Progenitor cell of endocrine pancreas (in vitro differentiated cells): ENCODE measurements at places on chromosomes 5 and 9. TPM values are rescaled to one million over a fixed set of nuclear protein-coding genes. Genes with fewer than 3 reads are reported as not detected.

DNA sequence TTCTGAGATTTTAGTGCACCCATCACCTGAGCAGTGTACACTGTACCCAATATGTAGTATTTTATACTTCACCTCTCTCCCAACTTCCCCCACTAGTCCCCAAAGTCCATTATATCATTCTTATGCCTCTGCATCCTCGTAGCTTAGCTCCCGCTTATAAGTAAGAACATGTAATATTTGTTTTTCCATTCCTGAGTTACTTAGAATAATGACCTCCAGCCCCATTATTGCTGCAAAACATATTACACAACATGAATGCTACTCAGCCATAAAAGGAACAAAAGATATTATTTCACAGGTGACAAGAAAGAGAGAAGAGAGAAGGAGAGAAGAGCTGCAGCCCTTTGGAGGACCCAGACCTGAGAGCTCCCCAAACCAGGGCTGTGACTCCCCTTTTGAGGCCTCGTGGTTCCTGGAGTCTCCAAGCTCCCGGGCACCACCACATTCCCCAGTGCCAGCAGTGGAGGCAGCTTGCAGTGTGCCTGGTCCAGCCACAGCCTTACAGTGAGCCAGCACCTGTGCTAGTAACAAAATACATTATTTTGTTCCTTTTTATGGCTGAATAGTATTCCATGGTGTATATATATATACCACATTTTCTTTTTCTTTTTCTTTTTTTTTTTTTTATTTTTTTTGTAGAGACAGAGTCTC is 194.5 kb upstream of the DAB2 start:
- no peak overlapping the region for H3K4me3 ChIP-seq
- no peaks in the 10 kb centered on the region for H3K36me3 ChIP-seq
- no peak overlapping the region for H3K27ac ChIP-seq
- H3K4me1 ChIP-seq: peaks cover under 1% of the 10 kb centered on the region

DNA sequence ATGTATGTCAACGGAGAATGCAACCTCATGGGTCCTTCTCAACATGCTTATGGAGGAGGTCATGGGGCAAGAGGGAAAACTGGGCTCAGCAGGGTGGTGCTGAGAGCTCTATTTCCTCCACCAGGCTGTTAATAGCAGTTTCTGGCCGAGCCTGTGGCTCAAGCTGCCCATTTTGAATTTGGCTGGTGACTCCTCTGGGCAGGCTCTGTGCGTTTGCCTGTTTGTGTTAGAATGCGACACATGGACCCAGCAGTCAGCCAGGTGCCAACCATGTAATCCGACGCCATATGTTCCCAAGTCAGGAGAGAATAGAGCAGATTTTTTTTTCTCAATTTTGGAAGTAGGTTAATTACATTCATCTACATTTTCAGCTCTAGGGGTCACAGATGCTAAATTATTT is 387.7 kb upstream of the CLINT1 start:
- no peaks in the 10 kb centered on the region for H3K4me1 ChIP-seq
- H3K36me3 ChIP-seq: no peaks in the 10 kb centered on the region
- H3K27ac ChIP-seq: no peak overlapping the region
- no peak for DNase-seq

GRCh38 chr5:91020065-91020800 is 362.9 kb downstream of the ARRDC3 start:
- H3K36me3 ChIP-seq: peaks cover under 1% of the 10 kb centered on the region
- peaks cover 41% of the 10 kb centered on the region for H3K4me1 ChIP-seq
- H3K27ac ChIP-seq: no peak overlapping the region
- H3K4me3 ChIP-seq: no peak overlapping the region
- H3K27me3 ChIP-seq: no peaks in the 10 kb centered on the region
- DNase-seq: no peak

- DNase-seq: no peak
- H3K4me3 ChIP-seq: no peak overlapping the region
- no peaks in the 10 kb centered on the region for H3K27me3 ChIP-seq
- H3K27ac ChIP-seq: no peak overlapping the region
Observed at GRCh38 chr9:14095277-14095676, 218.7 kb downstream of the NFIB start.

GRCh38 chr9:128627906-128628305 is 28.7 kb downstream of the DYNC2I2 start:
- no peak for DNase-seq
- no peaks in the 10 kb centered on the region for H3K4me1 ChIP-seq
- no peak overlapping the region for H3K4me3 ChIP-seq
- peak overlapping the region; percentile 21 for H3K27ac ChIP-seq

GRCh38 chr5:158203261-158203660 is 344.3 kb upstream of the CLINT1 start:
- no peak for DNase-seq
- no peaks in the 10 kb centered on the region for H3K4me1 ChIP-seq
- peaks cover 18% of the 10 kb centered on the region for H3K27me3 ChIP-seq
- H3K36me3 ChIP-seq: no peaks in the 10 kb centered on the region

GRCh38 chr5:113271015-113271414 is 163.8 kb downstream of the TSSK1B start:
- peaks cover 71% of the 10 kb centered on the region for H3K4me1 ChIP-seq
- no peaks in the 10 kb centered on the region for H3K27me3 ChIP-seq
- no peak overlapping the region for H3K4me3 ChIP-seq
- DNase-seq: no peak
- no peak overlapping the region for H3K27ac ChIP-seq
- H3K36me3 ChIP-seq: no peaks in the 10 kb centered on the region

GRCh38 chr5:104859437-104859836 is 1296.8 kb upstream of the NUDT12 start:
- no peaks in the 10 kb centered on the region for H3K27me3 ChIP-seq
- DNase-seq: no peak
- no peaks in the 10 kb centered on the region for H3K4me1 ChIP-seq
- H3K27ac ChIP-seq: no peak overlapping the region
- H3K4me3 ChIP-seq: no peak overlapping the region

DNA sequence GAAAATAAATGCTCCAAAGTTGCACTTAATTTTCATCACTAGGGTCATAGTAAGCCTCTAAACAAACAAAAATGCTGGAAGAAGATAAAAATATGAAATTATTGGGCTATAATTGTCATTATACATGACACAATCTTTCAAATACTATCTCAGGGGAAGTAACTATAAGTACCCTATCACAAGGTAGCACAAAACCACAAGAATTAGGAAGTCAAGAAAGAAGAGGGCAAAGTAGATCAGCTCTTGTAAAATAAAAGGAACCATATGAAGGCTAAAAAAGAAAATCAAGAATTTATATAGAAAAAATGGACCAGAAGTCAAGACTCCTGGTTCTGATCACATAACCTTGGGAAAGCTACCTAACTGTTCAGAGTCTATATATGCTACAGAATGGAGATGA is 48.1 kb downstream of the DIAPH1 start:
- H3K4me3 ChIP-seq: no peak overlapping the region
- peaks cover 15% of the 10 kb centered on the region for H3K36me3 ChIP-seq
- H3K27ac ChIP-seq: no peak overlapping the region
- no peak for DNase-seq

- H3K36me3 ChIP-seq: peaks cover 1% of the 10 kb centered on the region
- no peak for DNase-seq
- H3K4me3 ChIP-seq: no peak overlapping the region
- H3K27me3 ChIP-seq: no peaks in the 10 kb centered on the region
- no peak overlapping the region for H3K27ac ChIP-seq
Observed at GRCh38 chr5:172870291-172870714, 36.3 kb downstream of the ERGIC1 start.

DNA sequence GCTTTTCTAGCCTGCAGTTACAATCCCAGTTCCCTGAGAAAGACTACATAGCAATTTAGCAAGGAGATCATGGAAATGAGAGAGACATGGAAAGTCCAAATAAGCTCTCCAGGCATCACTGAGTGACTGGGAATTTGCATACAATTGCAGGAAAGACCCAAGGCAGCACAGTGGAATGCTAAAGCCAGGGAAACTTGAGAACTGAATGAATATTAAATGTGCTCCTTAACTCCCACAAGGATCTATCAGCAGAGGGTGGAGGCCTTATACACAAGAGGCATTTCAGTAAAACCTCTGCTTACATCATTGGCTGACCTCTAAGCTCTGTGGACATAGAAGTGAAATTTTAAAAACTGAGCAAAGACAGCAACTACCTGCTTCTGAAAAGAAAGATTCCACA is 355.6 kb upstream of the DAB2 start:
- no peaks in the 10 kb centered on the region for H3K27me3 ChIP-seq
- no peaks in the 10 kb centered on the region for H3K36me3 ChIP-seq
- H3K27ac ChIP-seq: no peak overlapping the region
- DNase-seq: no peak

- no peak overlapping the region for H3K4me3 ChIP-seq
- H3K4me1 ChIP-seq: no peaks in the 10 kb centered on the region
- H3K36me3 ChIP-seq: no peaks in the 10 kb centered on the region
- no peaks in the 10 kb centered on the region for H3K27me3 ChIP-seq
Observed at GRCh38 chr9:110641293-110641692, 27.3 kb upstream of the MUSK start.

- peaks cover 13% of the 10 kb centered on the region for H3K36me3 ChIP-seq
- no peak overlapping the region for H3K27ac ChIP-seq
- DNase-seq: no peak
Observed at GRCh38 chr9:3241290-3241689, 284.5 kb downstream of the RFX3 start.

DNA sequence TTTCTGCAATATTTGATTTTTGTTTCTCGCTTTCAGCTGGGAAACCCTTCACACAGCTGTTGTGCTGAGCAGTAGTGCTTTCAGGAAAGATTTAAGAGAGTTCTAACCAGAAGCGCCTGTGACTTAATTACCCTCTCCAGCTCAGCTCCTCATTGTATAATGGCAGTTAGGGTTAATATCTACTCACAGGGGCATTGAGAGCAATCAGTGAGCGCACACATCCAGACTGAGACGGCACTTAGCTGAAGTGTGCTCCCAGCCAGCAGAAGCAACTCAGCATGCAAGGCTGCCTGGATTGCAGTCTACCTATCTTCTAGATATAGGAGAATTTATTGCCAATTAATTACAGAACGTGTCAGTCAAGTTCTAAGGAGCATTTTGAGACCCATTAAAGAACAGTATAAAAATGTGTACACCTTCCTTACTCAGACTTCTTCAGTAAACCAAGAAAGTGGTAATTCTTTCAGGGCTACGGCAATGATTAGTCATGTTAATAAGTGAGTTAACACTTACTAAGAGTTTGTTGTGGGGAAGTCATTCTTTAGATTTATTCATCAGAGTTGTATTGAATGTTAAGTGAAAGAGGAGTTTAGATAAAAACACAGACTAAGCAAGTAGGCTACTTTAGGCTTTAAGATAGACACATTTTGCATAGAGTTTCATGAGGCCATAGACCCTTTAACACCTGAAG is 111.7 kb upstream of the PCAT7 start:
- H3K27ac ChIP-seq: no peak overlapping the region
- no peak overlapping the region for H3K4me3 ChIP-seq
- peaks cover 29% of the 10 kb centered on the region for H3K4me1 ChIP-seq
- H3K27me3 ChIP-seq: no peaks in the 10 kb centered on the region
- peaks cover 25% of the 10 kb centered on the region for H3K36me3 ChIP-seq
- no peak for DNase-seq

Gene ITGA2
- total RNA-seq: 5.1 and 6.6 TPM in 2 replicates

Gene ALDH1A1
- total RNA-seq: 188 and 219 TPM in 2 replicates

Gene KCTD16
- total RNA-seq: 21.2 and 24.3 TPM in 2 replicates

Gene ADAMTS19
- 32.6 and 33.7 TPM in 2 replicates for total RNA-seq

Gene PCDHB8
- total RNA-seq: 2.0 and 2.8 TPM in 2 replicates

Gene TERT
- total RNA-seq: 3.5 and 4.3 TPM in 2 replicates
